ENCODE measurements at places on chromosomes 16 and 17.

- DNase-seq = no peak
Measured at GRCh38 chr17:27206447-27206846, 87.5 kb upstream of the WSB1 start.

GRCh38 chr16:82358606-82359221 lies 188.7 kb upstream of the MPHOSPH6 start:
- no peak for DNase-seq

- no peak for DNase-seq
Measured at GRCh38 chr16:19439483-19439882, 21.8 kb downstream of the TMC5 start.

- no peak for DNase-seq
Measured at GRCh38 chr17:3968886-3969524, 4.8 kb upstream of the ATP2A3 start.

- DNase-seq = no peak
Measured at GRCh38 chr16:70675851-70676513, 9.9 kb downstream of the MTSS2 start.

- no peak for DNase-seq
Measured at GRCh38 chr17:66476014-66476413, 173.6 kb downstream of the PRKCA start.

DNA sequence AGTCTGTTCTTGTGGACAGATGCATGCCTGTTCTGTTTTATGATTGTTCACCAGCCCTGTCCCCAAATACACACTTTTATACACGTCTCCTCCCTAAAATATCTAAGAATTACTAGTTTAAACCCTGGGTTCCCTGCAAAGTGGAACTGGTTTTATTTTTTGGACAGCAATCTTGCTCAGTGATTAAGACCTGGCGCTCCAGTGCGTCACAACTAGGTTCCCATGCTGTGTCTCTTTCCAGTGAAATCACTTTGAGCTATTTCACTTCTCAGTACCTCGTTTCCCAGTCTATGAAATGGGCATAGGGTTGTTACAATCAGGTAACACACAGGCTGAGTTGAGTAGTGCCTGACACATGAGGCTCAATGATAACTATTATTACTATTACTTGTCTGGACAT lies 1.1 kb downstream of the CEP20 start:
- no peak for DNase-seq

DNA sequence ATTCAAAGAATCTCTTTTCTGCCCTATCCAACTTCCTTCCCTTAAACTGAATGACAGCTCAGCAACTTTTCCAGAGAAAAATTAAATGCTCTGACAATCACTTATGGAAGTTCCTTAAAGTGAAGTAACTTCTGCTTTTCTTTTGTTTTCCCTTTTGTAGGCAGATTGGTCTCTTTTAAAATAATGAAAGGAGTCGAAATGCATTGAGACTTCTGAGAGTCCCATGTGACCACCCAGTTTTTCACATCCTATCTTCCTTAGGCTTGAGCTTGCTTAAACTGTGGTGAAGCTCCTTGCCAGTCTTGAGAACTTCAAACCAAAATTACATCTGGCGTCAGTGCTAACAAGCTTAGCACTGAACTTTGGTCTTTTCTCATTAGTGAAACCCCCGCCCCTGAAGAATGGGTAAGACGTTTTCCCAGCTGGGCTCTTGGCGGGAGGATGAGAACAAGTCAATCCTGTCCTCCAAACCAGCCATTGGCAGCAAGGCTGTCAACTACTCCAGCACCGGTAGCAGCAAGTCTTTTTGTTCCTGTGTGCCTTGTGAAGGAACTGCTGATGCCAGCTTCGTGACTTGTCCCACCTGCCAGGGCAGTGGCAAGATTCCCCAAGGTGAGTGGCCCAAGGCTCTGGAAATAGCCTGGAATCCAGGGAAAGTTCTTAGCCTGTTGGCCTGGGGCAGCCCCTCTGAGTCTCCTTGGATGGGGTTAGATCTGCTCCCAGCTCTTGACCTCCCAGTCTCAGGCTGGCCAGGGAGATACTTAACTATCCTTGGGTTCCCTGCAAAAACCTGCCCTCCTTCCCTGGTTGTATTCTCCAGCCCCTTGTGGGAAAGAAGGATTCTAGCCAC lies 1.2 kb downstream of the TMEM106A start:
- DNase-seq = no peak

GRCh38 chr16:11698271-11698689 lies 30.0 kb downstream of the SNN start:
- no peak for DNase-seq

- no peak for DNase-seq
Measured at GRCh38 chr17:75418531-75418930, 13.1 kb upstream of the GRB2 start.

DNA sequence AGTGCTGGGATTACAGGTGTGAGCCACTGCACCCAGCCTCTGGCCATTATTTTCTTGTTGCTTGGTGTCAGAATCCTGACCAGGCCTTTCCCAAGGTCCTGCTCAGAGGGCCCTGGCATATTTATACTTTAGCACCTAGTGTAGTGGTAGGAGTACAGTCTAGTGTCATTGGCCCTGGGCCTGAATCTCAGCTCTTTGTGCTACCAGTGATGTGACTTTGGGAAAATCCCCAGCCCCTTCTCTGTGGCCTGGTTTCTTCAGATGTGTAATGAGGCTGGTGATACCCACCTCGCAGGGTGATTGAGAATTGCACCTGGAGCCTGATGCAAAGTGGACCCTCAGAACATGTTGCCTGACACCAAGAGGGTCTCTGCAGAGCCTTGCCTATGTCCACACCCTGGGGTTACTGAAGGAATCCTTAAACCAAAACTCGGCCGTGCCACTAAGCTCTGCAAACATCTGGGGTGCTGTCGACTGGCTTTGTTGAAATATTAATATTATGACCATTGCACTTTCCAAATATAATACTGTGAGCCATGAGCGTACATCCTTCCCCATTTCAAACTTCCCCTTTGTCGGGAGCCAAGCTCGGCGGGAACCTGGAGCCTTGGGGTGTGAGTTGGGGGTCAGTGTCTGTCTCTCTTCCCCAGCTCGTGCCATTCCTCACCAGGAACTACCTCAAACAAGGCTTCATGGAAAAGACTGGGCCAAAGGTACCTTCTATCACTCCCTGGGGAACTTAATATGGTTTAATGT lies 18.0 kb upstream of the RNF135 start:
- DNase-seq = no peak

- DNase-seq = no peak
Measured at GRCh38 chr16:8758022-8758421, 39.4 kb downstream of the TMEM186 start.

- DNase-seq = no peak
Measured at GRCh38 chr16:70465999-70466804, 11.8 kb downstream of the FCSK start.

GRCh38 chr17:58920773-58921172 lies 165.1 kb downstream of the PPM1E start:
- no peak for DNase-seq

DNA sequence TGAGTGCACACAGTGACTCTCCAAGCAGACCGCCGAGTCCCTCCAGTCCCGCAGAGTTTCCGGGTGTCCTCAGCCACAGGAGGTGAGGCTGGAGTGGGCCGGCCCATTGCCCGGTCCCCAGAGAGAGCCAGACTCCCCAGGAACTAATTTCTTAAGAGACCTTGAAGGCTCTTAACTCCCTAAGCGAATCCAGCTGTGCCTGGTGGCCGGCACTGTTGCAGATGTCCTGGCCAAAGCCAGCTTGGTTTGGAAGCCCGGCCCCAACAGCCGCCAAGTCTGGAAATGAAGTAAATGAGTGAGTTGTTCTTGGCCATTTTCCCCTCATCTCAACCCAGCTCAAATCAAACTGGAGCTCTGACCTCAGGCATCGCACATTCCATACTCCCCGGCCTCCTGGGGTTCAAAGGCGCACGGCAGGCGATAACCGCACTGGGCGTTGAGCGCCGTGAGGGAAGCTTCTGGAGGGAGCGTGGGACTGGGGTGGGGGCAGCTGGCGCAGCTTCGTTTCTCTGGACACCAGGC lies 42.0 kb downstream of the CMIP start:
- no peak for DNase-seq

DNA sequence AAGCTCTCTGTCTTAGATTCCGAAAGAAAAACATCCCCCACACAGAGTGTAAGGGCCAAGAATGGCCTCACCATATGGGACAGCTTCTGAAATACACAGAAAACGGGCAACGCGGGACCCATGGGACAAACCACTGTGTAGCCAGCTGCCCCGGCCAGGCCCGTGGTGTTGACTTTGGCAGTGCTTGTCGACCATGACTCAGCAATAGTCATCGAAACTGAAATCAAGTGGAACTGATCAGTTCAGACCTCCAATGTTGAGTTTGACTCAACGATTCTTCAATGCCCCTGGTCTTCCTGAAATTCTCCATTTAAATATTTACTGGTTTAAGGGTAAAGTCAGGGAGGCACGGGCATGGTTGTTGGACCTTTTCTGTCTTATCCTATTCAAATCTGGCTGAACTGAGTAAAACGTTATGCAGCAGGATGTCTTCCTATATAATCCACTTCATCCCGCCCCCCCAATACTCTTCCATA lies 27.5 kb downstream of the ZFHX3 start:
- no peak for DNase-seq

DNA sequence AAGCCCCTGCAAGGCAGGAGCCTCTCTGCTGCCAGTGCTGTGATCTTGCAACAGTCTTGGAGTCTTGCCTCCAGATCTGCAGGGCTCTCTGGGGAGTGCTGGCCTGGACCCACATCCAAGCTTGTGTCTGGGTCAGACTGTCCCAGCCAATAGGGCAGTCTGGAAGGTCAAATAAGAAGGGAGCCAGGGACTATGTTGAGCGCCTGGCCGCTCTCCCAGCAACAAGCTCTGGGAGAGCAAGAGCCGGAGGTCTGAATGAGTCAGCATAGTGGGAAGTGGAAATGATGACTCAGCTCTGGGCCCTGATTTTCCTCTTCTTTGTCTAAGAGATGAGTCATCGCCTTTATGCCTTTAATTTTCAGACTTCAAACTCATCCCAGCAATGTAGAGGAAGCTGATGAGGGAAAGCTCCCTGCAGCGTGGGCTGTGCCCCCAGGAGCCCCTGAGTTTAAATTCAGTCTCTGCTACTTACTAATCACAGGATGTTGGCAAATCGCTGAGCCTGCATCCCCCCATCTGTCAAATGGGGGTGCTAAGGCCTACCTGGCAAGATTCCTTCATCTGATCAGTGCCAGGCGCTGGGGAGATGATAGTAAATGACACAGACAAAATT lies 43.6 kb upstream of the HAPSTR1 start:
- peak; percentile 43 for DNase-seq

DNA sequence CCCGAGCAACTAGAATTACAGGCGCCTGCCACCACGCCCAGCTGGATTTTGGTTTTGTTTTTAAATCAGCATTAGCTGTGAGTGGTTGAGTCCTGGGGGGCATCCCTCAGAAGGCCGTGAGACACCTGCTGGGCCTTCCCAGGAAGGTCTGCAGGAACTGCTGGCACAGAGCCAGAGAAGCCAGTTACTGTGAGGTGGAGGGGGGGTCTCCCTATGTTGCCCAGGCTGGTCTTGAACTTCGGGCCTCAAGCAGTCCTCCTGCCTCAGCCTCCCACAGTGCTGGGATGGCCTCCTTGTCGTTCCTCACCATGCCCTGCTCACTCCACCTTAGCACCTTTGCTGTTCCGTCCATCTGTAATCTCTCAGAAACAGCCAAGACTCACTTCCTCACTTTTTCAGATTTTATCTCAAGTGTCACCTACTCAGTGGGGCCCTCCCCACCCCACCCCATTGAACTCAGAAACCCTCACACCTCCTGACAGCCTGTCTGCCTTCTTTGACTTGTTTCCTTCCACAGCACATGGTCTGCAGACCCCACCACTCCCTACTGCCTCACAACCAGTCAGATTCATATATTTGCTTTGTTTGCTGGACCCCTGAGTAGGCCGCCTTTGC lies 62.3 kb downstream of the WSB1 start:
- no peak for DNase-seq

- DNase-seq = no peak
Measured at GRCh38 chr17:60269417-60269816, 119.6 kb downstream of the CA4 start.

- DNase-seq = no peak
Measured at GRCh38 chr16:27700304-27700995, 150.5 kb downstream of the KATNIP start.

DNA sequence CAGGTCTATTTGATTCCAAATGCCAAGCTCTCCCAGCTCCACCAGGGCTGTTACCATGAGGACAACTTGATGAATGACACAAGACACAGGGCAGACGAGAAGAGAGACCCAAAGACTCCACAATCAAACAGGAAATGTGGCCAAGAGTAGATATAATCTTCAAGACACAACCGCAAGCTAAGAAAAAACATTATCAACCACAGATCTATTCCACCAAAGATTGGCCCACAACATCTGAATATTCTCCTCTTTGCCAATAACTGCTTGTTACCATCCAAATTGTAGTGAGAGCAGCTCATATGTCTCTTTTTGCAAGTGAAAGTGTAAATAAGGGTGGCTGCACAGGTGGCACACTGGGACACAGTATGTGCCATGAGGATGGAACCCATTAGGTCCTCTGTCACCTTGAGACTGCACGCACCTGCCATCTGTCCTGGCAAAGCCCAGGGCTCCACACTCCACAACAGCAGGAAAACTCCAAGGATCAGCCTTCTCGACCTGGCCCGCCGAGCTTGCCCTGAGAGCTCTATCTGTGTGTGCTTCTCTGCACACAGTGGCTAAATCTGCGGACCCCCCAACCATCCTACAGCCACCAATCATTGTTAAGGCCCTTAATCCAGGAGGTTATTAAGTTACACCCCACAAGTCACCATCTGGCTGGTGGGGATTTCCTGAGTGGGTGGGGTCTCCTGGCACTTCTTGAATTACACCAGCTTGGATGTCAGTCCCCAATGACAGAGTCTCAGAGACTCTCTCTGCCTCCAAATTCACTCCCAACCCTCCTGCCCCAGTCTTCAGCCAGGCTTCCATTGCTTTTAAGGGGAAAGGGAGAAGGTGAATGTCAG lies 50.5 kb downstream of the DYNLRB2 start:
- no peak for DNase-seq

GRCh38 chr16:11768849-11769248 lies 26.2 kb upstream of the TXNDC11 start:
- no peak for DNase-seq

- no peak for DNase-seq
Measured at GRCh38 chr17:76687298-76688164, 23.2 kb downstream of the MXRA7 start.
